Activated CD4-positive, alpha-beta T cell treated with anti-CD3 and anti-CD28 coated beads, Interleukin-2, amount 50 U/mL, for 1 hour (primary cell): ENCODE measurements at places on chromosomes 7 and 10.
A peak's percentile ranks its signal among the peaks of the same experiment; 100 is the strongest.

DNA sequence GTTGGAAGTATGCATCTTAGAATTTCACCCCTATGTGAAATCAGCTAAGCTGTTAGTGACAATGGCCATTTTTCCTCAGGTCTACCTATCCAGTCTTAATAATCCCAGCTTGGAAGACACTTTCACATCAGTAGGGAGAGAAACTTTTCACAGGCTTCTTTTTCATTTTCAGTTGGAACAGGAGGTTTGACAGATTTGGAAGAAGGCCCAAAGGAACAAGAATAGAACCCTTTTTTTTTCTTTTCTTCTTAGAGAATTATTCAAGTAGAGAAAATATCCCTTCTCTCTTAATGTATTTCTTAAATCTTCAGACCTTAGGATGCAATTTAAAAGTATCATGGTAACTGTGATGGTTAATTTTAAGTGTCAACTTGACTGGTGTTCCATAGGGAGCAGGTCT, 410.5 kb upstream of the C7orf33 start:
- no peak for DNase-seq

DNA sequence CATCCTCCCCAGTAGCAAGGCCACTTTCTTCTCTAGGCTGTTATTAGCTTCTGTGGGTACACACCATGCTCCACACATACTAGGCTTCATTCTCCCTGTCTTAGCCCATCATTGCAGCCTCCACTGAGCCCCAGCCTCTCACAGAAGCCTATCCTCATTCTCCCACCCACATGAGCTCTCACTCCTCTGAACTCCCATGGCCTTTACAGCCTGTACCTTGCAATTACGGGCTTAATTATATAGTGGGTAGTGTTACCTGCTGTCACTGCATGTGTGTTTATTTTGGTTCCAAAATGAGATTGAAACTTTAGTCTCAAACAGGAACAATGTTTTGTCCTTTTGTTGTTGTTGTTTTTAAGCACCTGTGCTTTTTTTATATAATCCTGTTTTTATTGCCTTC, 460.0 kb downstream of the KCNMA1 start:
- DNase-seq: no peak

GRCh38 chr7:65974191-65974801, 7.7 kb downstream of the GUSB start:
- no peak for DNase-seq

DNA sequence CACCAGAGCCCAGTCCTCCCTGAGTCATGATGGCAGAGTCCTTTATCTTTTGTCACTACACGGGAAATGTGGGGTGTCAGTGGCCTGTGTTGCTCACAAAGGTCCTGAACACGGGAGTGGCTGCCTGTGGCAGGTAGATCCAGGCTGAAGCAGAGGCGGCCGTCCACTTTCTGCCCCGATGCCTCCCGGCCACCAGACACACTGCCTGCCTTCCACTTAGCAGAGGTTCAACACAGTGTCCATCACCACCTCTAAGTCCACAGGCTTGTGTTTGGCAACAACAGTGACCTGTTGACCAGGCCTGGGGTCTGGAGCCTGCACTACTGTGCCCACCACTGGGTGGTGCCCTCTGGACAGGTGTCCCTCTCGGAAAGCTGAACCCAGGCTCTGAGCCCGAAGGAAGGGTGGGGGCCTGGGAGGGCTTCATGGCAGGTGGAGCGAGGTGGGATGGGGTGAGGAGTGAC, 49.9 kb upstream of the CAMK2B start:
- DNase-seq: no peak

- DNase-seq: no peak
Observed at GRCh38 chr10:53023411-53023810, 250.8 kb upstream of the MBL2 start.

DNA sequence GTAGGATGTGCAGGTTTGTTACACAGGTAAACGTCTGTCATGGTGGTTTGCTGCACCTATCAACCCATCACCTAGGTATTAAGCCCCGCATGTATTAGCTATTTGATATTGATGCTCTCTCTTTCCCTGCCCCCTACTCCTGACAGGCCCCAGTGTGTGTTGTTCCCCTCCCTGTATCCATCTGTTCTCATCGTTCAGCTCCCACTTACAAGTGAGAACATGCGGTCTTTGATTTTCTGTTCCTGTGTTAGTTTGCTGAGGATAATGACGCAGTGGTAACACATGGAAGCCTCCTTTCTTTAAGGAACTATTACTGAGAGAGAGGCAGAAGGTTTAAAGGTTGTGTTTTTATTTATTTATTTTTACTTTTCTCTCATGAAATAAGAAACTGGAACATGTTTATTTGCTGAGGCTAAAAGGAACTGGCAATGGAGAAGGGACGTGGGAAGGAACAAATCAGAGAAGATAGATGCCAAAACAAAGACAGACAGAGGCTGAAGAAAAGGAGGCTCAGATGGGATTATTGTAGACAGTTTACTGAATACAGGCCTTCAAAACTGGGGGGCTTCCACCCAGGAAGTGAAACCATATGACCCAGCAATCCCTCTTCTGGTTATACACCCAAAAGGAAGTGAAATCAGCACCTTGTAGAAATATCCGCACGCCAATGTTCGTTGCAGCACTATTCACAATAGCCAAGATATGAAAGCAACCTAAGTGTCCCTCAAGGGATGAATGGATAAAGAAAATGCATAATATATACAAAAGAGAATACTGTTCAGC, 556.3 kb downstream of the GRM8 start:
- DNase-seq: no peak

- DNase-seq: no peak
Observed at GRCh38 chr10:132547421-132547861, 9.9 kb downstream of the INPP5A start.

- no peak for DNase-seq
Observed at GRCh38 chr7:67817481-67817880, 820.8 kb downstream of the TYW1 start.

GRCh38 chr10:24503461-24504320, 220.0 kb downstream of the ARHGAP21 start:
- DNase-seq: no peak

DNA sequence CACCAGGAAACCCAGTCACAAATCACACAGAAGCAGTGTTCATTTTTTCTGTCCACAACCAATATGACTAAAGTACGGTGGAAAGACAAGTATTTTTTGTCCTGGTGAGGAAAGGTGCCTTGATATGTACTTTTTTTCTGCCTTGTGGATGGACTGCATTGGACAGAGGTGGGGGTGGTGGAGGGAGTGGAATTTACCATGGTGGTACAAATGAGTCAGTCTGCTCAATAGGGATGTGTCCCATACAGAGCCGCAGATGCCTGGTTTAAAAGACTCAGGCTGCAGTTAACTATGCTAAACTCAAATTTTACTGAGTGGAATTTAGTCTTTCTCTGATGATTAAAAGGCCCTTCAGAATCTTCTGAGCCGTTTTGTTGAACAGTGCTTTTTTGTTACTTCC, 674.5 kb upstream of the GALNT17 start:
- DNase-seq: no peak

DNA sequence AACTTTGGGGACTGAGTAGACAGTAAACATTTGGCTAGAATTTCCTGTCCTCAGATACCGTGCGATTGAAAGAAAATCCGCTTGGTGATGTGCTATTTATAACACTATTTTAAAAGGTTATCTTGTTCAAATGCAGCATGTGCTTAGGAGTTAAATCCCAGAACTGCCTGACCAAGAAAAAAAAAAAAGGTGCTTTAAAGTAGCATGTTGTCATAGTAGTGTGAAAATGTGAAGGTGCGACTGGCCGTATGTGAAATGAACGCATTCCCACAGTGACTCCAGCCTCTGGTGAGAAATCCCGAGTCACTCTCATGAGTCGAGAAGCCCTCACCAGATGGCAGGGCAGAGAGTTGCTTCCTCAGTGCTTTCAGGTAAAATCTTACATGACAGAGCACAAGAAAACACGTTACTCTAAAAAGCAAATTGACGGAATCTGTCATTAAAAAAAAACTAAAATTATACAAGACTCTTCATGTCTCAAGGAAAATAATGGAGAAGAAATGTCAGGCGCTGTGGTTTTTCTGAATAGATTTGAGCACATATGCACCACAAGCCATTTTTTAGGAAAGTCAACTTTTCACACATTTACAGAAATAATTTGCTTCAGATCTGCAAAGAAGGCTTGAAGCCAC, 18.4 kb upstream of the KLF6 start:
- DNase-seq: no peak

DNA sequence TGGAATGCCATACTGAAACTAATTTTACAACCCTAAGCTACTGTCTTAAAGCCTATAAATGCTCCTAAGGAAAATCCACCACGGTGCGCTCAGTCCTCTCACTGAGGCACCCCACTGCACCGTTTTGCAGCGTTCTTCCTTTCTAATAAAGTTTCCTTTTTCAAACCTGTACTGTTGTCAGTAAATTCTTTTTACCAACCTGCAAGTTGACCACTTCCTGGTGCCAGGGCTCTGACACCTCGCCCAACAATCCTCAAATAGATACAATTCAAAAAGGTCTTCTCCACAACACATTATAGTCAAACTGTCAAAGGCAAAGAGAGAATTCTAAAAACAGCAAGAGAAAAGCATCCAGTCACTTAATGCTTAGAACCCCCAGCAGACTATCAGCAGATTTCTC, 42.8 kb downstream of the HERPUD2 start:
- DNase-seq: no peak

DNA sequence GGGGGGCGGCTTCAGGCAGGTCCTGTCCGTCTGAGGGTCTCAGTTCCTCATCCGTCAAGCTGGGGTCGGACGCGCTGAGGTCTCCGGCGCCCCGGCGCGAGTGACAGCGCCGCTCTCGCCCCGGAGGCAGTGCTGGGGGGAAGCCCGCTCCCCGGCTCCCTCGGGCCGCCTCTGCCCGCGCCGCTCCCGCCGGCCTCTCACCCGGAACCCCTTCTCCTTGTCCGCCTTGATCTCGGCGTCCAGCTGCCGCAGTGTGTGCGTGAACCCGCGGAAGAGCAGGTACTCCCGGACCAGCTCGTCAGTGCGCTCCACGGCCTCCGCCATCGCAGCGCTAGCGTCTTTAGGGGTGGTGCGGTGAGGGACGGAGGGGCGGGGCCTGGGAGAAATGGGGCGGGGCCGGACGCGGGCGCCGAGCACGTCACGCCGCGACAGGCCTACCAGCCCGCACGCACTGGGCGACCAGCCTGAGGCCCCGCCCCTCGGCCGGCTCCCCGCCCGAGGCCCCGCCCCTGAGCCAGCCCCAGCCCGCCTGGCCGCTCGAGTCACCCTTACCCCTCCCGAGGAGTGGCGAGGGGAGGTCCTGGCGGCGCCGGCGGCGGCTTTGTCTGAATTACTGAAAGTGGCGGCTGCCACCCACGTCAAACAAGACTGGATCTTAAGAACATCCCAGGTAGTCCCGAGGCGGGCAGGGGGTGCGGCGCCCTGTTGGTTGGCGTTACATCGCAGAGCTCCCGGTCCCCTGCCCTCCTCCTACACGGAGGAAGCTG, at the start of gene WDR91:
WDR91 (minus strand) TSS at position 348 of the 767 bp plus-strand sequence; CDS start at position 324, 24 bp downstream.
- peak; percentile 97 for DNase-seq

DNA sequence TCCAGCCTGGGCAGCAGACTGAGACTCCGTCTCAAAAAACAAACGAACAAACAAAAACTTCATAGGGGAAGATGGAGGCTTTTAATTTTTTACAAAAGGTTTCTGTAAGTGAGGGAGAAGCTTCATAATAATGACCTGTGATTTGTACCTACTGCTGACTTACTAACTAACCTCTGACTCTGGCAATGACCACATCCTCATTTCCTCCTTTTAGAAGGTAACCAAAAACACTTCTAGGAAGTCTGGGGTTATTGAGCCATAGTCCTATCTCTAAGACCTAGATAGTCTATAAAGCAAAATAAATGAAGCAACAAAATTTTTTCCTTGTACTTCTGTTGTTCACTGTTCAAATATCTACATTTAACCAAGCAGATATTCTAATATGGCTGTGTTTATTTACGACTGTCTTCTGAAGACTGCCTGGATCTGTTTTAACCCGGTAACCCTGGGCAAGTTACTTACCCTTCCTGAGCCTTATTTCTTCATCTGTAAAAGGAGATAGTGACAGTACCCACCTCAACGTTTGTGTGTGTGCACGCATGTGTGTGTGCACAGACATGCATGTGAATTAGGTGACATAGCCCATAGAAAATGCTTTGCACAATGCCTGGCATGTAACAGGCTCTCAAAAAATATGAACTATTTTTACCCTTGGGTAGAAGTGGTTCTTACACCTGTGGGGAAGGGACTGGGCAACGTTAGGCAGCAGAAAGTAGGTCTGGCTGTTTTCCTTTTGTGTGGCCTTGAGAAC, 30.8 kb upstream of the SMNDC1 start:
- no peak for DNase-seq

DNA sequence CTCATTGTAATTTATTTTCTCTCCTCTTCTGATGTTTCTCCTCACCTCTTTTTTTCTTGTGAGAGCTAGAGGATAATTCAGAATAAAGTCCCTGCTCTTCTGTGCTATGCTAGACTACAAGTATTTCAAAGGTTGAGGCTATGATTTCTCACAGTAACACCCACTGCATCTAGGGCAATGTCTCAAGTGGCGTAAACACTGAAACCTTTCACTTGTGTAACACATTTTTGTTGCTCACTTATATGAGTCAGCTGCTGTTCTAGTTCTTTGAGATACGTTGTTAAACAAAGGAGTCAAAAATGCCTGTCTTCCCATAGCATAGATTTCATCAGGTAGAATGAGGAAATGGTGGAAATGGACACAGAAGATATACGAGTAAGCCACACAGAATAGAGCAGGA, 305.1 kb upstream of the PITRM1 start:
- no peak for DNase-seq

DNA sequence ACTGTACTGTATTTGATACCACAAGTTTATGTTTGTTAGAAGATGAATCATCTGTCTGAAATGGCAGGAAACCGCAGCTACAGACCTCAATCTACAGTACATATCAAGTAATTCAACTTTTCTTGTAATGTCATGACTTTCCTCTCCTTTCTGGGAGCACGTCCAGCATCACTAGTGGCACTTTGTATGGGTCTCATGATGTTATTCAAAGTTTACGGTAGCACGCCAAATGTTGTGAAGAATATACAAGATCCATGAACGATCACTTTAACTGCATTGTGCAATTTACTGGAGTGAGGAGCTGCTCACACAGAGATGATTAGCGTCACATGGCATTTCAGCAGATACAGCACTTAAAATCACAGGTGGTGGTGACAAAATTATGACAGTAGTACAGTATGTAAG, 257.8 kb upstream of the GNAI1 start:
- no peak for DNase-seq

GRCh38 chr10:21347043-21347784, 178.3 kb downstream of the SKIDA1 start:
- DNase-seq: no peak

GRCh38 chr7:158617737-158618128, 30.1 kb upstream of the PTPRN2 start:
- no peak for DNase-seq
